Glomerular endothelial cell (primary cell): ENCODE measurements at places on chromosomes 7 and 10. TPM values are rescaled to one million over a fixed set of nuclear protein-coding genes. Genes with fewer than 3 reads are reported as not detected.

The RASA4 gene
- total RNA-seq = 22.0 and 30.1 TPM in 2 replicates

The SPDYE2 gene
- total RNA-seq = not detected in 2 replicates

The LRRC17 gene
- total RNA-seq = 34.6 and 71.4 TPM in 2 replicates

The SPDYE5 gene
- total RNA-seq = not detected in 2 replicates

The MEST gene
- total RNA-seq = 15.3 and 52.6 TPM in 2 replicates

The ADAM22 gene
- 0.39 and 1.1 TPM in 2 replicates for total RNA-seq

The MICU1 gene
- 32.7 and 33.3 TPM in 2 replicates for total RNA-seq

GRCh38 chr7:27634671-27635493 lies 27.8 kb downstream of the HIBADH start:
- no peak for DNase-seq

DNA sequence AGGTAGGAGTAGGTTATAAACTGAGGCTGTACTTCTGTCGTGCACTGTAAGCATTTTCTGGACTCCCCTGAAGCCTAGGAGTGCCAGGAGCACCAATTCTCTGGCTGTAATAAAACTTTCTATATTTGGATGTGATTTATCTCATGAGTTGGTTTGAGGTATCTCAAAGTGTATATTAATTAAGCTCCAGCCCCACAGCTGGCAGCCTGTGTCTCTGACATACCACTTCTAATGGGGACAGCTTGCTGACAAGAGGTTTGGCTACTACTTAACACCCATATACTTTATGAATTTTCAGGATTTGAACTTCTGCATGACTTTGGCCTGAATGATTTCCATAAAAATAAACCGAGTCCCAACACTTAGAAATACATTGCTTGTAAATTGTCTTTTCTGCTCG lies 35.2 kb downstream of the CFAP58 start:
- DNase-seq = no peak

DNA sequence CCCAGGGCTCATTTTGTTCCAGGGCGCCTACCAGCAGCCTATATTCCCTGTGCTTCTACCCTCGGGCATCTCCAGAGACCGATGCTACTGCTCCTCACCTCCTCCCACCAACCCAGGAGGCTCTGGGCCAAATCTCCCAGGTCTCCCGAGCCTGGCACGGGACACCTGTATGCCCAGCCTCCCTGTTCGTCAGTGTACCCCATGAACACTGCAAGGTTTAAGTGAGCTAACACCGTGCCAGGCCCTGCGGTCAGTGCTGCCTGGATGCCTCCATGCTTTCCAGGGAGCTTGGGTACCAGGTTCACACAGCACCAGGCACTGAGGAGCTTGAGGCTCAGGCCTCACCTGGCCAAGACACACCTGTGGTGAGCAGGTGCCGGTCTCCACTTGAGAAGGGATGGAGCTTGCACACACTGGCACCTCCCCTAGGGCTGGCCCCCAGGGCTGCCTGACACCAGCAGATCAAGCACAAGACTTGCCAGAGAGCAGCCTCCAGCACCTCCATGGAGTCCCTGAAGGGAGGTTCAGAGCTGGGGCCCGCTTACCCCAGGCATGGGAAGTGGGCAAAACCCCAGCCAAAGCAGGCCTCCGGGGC lies 80.3 kb downstream of the FAM53B start:
- DNase-seq = no peak

DNA sequence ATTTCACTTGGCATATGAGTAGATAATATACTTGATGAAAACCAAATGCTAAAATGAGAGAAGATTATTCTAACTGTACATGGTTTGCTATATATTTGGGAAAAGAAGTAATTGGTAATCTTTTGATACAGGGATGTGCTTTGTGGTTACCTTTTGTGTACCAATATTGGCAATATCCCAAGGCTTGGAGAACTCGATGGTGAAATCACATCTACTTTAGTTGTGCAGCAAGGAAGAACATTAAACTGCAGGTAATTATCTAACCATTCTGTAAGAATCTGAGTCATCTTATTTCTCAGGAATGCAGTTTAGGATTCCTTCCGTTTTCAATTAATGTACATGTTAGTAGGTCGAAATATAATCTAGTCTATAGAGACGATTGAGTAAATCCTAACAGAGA lies 64.1 kb downstream of the SRI start:
- no peak for DNase-seq

DNA sequence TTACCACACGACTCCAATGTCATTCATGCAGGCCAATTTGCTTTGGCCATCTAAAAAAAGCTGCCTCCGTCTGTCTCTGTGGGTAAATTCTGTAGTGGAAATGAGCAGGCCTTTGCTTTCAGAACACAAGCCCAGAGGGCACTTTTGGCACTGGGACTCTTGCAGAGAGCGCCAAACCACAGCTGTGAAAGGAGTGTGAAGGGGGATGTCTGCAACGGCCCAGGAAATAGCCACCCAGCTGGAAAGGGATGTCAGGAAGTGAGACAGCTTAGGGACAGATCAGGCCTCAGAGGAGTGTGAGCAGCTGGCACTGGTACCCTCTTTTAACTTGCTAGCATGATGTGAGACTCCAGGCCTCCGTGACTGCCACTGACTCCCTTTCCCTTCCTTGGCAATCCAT lies 152.4 kb downstream of the DKK1 start:
- DNase-seq = no peak

DNA sequence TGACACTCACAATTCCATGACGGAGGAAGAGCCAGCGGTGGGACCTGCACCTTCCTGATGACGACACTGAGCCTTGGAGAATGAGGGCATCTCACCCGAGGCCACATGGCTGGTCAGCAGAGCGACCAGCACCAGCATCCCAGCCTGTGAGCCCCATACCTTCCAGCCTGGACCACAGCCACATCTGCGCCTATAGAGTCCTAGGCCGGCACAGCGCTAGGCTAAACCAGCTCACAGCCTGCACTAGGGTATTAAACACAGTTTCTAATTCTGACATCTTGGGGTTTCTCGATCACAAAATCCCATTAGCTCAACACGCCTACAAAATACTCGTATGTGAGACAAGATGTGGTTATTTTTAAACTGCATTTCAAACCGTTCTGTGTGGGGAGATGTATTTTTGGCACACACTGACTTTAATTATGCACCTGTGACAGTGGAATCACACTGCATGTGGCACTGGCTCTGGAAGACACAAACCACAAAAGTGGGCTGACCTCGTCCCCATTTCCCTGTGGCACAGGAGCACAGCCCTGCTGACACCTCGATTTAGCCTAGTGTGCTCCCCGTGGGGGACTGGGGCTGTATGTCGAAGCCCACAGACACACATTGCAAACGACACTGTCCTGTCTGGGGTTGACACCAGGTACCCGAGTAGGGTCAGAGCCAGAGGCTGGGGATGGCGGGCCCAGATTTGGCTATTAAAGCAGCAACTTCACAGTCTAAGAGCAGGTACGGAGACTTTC lies 32.5 kb downstream of the CPXM2 start:
- no peak for DNase-seq

DNA sequence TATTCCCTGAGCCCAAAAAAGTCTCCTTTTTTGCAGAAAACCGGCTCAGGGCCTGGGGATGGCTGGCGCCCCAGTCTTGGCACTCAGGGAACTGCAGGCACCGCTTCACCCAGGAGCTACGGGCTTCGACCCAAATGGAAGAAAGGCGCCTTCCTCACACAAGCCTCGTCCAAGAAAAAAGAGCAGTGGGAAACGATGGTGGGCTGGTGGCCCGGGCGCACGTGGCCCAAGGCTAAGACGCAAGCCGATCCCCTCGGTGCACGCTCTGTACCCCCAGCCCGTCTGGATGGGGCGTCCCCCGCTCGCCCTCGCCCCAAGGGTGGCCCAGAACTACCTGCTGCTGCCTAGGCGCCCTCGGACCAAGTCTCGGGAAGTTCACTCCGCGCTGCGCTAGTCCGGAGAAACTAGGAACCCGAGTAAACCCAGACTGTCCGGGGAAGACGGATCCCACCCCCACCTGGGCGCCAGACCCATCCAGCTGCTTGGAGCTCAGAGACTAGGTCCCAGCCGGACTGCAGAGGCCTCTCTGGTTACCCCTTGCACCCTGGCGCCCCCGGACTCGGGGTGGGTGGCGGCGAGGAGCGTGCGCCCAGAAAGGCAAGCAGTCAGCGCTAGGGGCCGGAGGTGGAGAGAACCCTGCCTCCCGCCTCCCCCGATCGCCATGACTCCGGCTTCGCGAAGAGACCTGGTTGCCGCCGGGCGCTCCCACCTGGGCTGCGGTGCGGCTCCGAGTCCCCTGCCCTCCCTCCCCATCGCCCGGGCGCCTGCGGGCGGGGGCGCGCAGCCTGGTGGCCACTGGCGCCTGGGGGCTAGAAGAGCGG lies 76.4 kb downstream of the CALN1 start:
- DNase-seq = no peak

- no peak for DNase-seq
Measured at GRCh38 chr10:110643035-110643652, 992 bp upstream of the RBM20 start.

GRCh38 chr7:135353832-135354231 lies 120.2 kb downstream of the STRA8 start:
- no peak for DNase-seq
